ENCODE measurements at places on chromosomes 3 and 15.

- DNase-seq = no peak
These were observed 12.8 kb upstream of the CCNL1 start for GRCh38 chr3:157172746-157173145.

DNA sequence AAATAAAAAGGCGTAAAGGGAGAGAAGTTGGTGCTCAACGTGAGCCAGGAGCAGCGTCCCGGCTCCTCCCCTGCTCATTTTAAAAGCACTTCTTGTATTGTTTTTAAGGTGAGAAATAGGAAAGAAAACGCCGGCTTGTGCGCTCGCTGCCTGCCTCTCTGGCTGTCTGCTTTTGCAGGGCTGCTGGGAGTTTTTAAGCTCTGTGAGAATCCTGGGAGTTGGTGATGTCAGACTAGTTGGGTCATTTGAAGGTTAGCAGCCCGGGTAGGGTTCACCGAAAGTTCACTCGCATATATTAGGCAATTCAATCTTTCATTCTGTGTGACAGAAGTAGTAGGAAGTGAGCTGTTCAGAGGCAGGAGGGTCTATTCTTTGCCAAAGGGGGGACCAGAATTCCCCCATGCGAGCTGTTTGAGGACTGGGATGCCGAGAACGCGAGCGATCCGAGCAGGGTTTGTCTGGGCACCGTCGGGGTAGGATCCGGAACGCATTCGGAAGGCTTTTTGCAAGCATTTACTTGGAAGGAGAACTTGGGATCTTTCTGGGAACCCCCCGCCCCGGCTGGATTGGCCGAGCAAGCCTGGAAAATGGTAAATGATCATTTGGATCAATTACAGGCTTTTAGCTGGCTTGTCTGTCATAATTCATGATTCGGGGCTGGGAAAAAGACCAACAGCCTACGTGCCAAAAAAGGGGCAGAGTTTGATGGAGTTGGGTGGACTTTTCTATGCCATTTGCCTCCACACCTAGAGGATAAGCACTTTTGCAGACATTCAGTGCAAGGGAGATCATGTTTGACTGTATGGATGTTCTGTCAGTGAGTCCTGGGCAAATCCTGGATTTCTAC is at the start of gene RARB:
Gene RARB, plus strand, starts transcription at position 322 of the 847 bp plus-strand sequence. Its CDS starts 469 bp downstream, at position 791.
- peak; percentile 37 for DNase-seq

DNA sequence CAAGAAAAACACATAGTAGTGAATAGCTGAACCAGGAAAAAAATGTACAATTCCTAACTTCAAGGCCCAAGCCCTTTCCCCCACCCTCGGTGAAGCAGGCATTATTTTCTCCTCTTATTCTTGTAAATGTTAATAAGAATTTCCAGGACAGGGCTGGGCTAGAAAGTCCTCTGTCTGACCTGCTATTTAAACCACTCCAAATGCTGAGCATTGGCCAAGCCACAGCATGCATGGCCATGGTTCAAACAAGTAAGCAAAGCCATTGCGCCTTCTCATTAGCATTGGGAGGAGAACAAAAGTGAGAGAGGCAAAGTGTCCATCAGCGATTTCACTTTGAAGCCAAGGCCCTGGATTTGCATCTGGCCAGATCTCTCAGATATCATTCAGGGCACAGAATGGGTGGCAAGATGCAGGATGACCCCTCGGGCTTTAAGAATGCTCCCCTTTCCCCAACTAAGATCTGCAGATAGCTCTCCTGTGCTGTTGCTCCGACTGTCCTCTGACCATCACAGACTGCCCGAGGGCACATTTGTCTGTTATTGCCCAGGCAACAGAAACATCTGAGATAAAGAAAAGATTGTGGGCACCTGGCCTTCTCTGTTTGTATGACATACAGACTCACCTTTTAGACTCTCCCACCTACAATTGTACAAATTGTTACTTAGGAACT is 46.3 kb downstream of the CEMIP start:
- no peak for DNase-seq

- DNase-seq = no peak
These were observed 172.8 kb upstream of the PLSCR5 start for GRCh38 chr3:146777941-146778340.

- DNase-seq = peak; percentile 42
These were observed 75.8 kb downstream of the B3GNT5 start for GRCh38 chr3:183328823-183329222.

DNA sequence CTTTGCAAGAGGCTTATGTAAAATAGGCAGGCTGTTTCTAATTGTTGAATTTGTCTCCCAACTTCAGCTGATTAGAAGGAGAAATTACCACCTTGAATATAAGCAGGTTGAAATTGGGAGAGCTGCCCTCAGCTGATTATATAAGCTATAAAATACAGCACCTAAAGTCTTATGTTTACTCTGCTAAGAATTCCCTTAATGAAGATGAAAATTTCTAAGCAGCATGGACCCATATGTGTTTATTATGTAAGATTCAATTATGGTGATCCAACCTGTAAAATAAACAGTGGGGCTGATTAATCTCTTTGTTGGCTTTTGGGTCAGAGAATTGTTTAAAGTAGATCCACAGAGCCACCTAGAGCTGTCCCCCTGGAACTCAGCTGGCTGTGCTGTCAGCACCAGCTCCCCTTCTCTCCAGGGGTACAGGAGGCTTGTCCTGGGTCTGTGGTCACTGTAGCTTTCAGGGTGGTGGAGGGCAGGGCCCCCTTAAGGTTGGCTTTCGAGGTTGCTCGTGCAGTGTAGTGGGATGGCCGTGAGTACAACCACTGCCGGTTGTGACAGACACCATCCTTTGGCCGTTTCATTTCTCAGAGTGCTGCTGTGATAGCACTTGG is 9.5 kb downstream of the SLCO3A1 start:
- DNase-seq = no peak
